ENCODE measurements at places on chromosomes 1 and 21. TPM values are rescaled to one million over a fixed set of nuclear protein-coding genes. Genes with fewer than 3 reads are reported as not detected.

Gene CD48
- total RNA-seq: 228 TPM

Gene AMY2A
- total RNA-seq: not detected

Gene HAO2
- not detected for total RNA-seq

Gene IFNLR1
- total RNA-seq: 1.6 TPM

Gene SYPL2
- total RNA-seq: not detected

Gene SLC35F3
- 8.0 TPM for total RNA-seq

Gene SLC30A2
- total RNA-seq: not detected

Gene TRAPPC10
- total RNA-seq: 97.1 TPM

Gene SNRPE
- total RNA-seq: 133 TPM

Gene AADACL3
- total RNA-seq: not detected
